ENCODE measurements at places on chromosomes 6 and 20.

DNA sequence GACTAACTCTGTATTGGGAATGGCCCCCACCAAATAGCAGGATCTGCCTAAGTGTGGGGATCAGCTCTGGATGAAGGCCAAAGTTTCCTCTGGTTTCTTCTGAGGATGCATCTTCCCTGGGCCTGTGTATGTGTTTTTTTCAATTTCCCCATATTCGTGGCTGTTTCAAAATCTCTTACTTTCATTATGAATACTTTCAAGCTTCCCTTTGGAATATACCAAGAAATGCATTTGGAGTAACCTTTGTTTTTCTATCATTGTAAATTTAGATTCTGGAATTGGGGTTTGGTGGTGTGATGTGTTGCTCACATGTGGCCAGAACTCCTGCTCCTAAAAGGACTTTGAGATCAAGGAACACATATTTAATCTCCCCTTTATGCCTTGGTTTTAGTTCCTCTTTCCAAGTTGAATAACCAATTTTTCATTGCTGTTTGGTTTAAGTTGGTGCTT, 8.4 kb downstream of the ENTPD6 start:
- DNase-seq: no peak

DNA sequence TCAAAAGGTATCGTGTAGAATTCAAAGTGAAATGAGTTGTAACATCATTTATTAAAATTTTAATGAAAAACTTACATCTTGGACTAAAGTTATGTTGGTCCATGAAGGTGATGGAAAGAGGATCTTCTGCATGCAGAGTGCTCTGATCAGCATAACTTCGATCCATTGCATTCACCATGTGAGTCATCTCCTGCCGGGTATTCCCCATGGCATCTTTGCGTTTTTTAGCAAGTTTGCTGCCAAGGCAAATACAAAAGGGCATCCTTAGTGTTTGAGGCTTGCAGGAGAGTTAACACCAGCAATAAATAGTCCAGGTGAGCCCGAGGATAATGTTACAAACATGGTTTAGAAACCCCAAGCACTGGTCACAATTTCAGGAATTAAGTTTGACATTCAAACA, 104.2 kb upstream of the THEMIS start:
- DNase-seq: no peak

DNA sequence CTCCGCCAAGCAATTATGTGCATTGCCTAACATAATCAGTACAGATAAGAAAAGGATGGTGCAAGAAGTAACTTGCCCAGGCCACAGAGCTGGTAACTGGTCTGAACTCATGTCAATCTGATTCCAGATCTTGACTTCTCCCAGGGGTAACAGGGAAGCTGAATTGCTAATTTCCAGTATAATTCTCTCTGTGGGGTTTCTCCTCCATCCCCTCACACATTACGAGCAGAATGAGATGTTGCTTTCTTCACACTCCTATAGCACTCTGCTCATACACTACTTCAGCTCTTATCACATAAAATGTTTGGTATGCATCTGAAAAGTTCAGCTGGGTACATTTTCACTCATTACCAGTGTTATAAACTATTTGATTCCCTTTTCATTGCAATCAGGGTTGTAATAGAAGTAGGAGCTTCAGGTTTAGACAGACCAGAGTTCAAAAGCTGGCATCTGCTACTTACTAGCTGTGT, 24.0 kb upstream of the LRRC1 start:
- no peak for DNase-seq

- no peak for DNase-seq
Observed at GRCh38 chr6:27205375-27206278, 41.9 kb upstream of the PRSS16 start.

GRCh38 chr20:9195031-9195430, 126.1 kb downstream of the PLCB4 start:
- DNase-seq: no peak

DNA sequence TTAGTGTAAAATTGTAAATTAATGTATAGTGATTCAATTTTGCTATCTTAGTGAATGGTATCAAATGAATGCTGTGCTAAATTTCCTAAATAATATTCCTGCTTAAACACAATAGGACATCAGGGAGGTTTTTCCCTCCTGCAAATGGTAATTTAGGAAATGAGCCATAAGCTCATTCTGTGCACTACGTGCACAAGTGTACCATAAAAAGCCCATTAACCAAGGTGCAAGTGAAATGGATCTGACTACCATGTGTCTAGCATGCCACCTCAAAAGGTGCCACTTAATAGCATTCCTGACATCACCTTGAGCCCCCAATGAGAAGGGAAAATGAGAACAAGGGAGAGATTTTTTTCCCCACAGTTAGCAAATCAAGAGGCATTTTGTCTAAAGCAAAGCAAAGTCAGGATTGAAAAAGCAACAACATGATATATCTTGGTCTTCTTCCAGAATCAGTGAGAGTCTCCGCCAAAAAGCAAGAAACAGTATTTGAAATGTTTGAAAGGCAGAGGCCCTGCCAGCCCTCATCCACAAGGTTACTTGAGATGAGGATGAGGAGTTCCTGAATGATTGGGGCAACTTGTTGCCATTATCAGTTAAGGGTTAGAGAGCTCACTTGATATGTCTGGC, 334.2 kb upstream of the RSPO3 start:
- DNase-seq: no peak

GRCh38 chr6:98832284-98833056, 1.9 kb upstream of the POU3F2 start:
- no peak for DNase-seq

- DNase-seq: no peak
Observed at GRCh38 chr6:53009056-53009455, 14.0 kb upstream of the GSTA4 start.

GRCh38 chr6:64732888-64733287, 974.1 kb downstream of the EYS start:
- DNase-seq: no peak

DNA sequence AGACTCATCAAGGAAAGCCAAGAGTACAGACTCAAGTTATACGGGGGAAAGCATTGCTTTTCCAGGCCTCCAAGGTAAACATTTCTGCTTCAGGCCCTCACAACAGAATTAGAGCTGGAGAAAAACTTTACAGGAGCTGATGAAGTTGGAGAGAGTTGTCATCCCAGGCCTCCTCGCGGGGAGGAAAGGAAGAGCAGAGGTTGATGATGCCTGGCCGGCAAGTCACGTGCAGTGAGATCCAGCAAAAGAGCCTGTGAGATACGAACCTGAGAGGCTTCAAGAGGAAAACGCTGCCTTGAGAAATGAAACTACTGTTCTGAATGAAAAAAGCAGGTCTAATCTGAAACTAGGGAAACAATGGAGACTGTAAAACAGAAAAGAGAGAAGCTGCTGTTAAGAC, 122.9 kb downstream of the FAM120B start:
- DNase-seq: no peak

DNA sequence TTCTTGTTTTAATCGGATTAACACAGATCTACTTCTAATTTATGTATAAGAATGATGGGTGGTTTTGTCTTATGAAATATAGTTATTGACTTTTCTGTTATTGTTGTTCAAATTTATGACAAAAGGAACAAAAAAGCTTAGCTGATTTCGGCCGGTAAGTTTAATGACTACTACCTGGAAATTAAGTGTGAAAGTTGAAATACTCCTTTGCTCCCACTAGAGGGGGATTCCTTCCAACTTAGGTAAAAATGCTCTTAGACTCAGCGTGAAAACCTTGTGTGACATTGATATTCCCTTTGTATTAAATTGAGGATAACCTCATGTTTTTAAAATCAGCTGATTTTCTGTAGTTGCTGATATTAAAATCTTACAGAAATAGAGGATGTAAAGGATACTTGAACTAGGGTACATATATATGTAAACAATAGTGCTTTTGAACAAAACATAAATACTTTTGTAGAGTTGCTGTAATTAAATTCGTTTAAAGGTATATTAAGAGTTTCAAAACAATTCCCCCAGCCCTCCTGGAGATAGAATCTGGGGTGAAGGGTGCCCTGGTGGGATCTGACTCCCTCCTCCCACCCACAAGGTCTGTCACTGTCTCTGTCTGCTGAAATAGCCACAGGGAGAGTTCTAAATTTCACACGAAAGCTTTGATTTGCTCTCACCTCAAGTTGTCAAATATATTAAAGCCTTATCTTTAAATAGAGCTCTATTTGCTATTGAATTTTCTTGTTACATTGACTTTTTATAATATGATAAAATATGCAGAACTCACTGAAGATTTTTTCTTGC, 257.5 kb downstream of the ARID1B start:
- DNase-seq: no peak

- no peak for DNase-seq
Observed at GRCh38 chr6:17630511-17631073, 30.5 kb downstream of the FAM8A1 start.

DNA sequence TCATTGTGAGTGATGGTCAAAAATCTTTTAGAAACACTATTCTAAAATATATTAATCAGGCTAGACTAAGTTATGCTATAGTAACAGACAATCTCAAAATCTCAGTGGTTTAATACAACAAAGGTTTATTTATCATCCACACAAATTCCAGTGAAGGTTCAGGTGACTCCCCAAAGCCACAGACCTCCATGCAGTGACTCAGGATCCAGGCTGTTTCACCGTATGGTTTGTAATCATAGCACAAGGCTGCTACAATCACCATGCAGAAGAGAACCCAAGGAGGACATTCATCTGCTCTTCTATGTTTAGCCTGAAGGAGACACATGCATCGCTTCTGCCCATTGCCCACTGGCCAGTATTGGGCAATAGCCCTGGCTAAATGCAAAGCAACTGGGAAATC, 46.2 kb downstream of the BFSP1 start:
- DNase-seq: no peak

DNA sequence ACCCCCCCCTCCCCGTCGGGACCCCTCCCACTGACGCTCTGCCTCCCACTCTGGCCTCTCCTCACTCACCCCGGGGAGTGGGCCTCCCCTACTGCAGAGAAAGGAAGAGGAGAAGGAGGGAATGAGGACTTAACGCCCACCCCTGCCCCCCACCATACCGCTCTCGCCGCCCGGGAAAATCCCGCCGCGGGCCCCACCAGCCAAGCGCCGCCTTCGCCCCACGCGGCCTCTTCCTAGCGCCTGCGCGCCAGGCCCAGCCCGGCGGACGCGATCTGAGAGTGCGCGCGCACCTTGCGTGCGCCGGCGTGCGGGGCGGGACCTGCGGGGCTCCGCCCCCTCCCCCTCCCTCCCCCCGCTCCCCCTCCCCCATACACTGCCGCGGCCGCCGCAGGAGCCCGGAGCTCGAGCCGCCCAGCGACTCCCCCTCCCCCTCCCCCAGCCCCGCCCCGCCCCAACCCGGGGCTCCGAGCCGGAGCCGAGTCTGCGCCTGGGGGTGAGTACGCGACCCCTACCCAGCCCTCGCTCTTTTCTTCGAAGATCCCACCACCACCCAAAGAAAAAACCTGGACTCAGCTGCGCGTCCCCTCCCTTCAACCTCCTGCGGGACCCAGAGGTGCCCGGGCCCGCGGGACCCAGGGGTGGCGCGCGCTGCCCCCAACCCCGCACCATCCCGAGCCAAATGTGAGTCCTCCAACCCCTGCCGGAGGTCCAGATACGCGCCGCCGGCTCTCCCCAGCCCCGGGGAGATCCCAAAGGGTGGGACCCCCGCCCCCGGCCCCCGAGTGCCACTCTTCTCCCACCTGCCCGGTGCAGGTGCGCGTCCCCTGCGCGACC, at the start of the genes MRPL14 and TMEM63B:
Gene MRPL14, minus strand, starts transcription at position 267 of the 834 bp plus-strand sequence. CDS start 10,841 bp downstream, outside the sequence.
Gene TMEM63B, plus strand, starts transcription at position 369 of the 834 bp plus-strand sequence. CDS start 7,031 bp downstream, outside the sequence.
- DNase-seq: peak; percentile 87

DNA sequence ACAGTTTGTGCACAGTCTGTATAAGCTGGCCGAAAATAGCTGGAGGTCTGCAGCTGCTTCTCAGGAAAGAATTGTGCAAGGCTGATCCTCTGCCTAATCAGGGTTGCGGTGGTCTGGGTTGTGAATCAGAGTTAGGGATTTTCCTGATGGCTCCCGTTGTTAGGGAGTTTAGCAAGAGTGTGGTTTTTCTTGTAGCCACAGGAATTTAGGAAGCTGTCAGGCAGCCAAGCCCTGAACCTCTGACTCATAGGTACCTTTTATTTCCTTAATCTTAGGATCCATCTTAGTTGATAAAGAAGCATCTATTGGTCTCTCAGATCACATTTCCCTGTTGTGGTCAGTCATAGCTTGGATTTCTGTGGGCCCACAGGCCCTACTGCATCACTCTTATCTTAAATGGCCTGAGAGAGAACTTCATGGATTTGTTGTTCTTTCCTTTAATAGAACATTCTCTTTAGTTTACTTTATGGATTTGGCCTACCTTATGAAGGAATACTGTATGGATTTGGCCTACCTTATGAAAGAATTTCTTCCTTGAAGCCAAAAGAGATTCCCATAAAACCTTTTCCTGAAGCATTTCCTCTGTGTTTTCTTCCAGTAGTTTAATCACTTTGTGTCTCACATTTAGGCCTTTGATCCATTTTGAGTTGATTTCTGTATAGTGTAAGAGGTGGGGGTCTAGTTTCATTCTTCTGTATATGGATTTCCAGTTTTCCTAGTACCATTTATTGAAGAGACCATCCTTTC, 10.3 kb downstream of the KIF25 start:
- no peak for DNase-seq

- DNase-seq: no peak
Observed at GRCh38 chr20:40326784-40327183, 362.3 kb downstream of the MAFB start.

DNA sequence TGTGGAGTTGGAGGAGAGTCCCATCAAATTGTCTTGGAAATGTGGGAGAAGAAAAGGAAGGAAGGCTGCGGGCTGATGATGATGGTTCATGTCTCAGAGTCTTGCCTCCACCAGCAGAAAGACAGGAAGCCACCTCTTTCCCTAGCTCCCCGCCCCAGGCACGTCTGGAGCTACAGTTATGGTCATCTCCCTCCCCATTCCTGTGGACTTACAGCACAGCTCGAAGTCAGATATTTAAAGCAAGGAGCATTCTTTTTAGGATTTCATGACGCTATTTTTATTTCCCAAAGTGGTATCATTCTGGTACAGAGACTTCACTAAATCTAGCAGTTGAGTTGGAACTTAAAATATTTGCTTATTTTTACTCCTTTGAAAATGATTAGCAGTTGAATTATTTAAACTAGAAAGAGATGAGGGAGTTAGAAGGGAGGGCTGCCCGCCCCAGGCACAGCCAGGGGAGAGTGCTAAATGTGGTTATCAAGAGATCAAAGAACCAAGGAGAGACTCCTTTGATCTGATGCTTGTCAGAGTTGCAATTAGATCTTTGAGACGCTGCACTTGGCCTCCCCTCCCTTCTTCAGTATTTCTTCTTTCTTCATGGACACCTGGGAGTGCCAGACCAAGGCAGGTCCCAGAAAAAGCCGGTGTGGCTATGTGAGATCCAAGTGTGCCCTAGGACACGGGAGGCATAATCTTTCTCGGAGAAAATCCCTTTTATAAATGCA, 199.9 kb upstream of the SOX4 start:
- no peak for DNase-seq

GRCh38 chr20:59078231-59078630, 35.6 kb upstream of the PRELID3B start:
- no peak for DNase-seq

- DNase-seq: no peak
Observed at GRCh38 chr20:45028424-45029136, 62.3 kb downstream of the STK4 start.

GRCh38 chr6:150622476-150622875, 22.8 kb downstream of the PLEKHG1 start:
- no peak for DNase-seq

GRCh38 chr20:51511861-51512619, 30.5 kb downstream of the NFATC2 start:
- no peak for DNase-seq
